ENCODE measurements at places on chromosomes 12 and 14. TPM values are rescaled to one million over a fixed set of nuclear protein-coding genes. Genes with fewer than 3 reads are reported as not detected.
A peak's percentile ranks its signal among the peaks of the same experiment; 100 is the strongest.

The LYZ gene
- total RNA-seq = not detected

The NPC2 gene
- total RNA-seq = 252 TPM

DNA sequence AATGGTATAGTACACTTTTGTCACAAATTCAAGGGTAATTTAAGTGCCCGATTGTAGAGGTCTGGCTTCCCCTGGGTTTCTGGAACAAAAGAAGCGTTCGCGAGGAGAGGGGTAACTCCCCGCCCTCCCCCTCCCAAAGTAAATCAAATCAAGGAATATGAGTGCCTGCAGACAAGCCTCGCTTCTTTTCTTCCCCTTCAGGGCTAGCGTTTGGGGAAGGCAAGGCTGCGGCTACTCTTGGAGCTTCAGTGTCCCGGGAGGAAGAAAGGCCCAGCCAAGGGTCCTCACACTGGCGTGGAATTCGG lies 456 bp upstream of the TMPO start:
- DNase-seq = no peak

- no peak for DNase-seq
Observed at GRCh38 chr14:72270749-72271148, 338.5 kb downstream of the RGS6 start.

- no peak for DNase-seq
Observed at GRCh38 chr14:45051180-45051579, 32.7 kb upstream of the PRPF39 start.

DNA sequence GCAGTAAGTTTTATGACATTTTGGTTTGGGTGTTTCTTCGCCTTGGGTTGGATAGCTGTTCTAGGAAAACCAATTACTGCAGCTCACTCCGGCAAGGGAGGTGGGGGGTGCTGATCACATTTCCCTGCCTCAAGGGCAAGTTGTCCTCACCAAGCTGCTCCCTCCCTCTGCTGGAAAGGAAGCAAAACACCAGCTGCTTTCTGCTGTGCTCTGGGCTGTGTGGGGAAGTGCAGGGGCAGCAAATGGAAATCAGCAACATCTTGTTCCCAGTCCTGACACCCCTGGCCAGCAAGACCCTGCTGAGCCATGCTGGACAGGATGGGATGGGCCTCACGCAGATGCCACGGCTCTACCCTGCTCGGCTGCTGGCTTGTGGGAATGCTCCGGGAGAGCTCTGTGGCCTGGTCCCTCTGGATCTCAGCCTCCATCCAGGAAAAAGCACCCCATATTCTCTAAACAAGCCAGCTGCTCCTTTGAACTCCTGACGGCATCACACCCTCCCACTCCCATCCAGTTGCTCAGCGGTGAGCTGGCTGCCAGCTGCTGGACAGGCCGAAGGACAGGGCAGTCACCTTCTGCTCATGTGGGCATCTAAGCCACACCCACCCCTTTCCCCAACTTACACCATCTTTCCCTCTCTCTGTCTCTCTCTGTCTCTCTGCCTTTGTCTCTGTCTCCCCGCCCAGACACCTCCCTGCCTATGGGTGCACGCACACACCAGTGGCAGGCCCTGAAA lies 52.4 kb upstream of the EIF5 start:
- DNase-seq = peak; percentile 88

GRCh38 chr12:93060666-93061472 lies 131.8 kb upstream of the EEA1 start:
- peak; percentile 67 for DNase-seq
